Right hindlimb (tissue), 1 donor: ENCODE measurements at places on chromosomes 5 and 9.

- DNase-seq, result no peak
Measured at GRCh38 chr5:68271124-68271523, 55.6 kb downstream of the PIK3R1 start.

DNA sequence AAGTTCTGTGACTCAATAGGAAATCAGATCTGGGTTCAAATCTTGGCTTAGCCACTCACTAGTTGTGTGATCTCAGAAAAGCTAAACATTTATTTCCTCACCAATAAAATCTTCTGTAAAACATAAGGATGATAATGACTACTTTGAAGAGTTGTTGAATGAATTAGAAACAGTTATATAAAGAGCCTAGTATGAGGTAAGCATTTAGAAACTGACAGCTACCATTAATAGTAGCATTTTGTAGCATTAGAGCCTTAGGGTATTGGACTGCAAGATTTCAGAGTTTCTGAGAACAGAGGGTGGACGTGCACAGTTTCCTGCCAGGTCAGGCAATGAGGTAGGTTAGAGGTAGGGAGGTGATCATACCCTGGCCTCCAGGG lies 293.2 kb downstream of the CWC27 start:
- no peak for DNase-seq

DNA sequence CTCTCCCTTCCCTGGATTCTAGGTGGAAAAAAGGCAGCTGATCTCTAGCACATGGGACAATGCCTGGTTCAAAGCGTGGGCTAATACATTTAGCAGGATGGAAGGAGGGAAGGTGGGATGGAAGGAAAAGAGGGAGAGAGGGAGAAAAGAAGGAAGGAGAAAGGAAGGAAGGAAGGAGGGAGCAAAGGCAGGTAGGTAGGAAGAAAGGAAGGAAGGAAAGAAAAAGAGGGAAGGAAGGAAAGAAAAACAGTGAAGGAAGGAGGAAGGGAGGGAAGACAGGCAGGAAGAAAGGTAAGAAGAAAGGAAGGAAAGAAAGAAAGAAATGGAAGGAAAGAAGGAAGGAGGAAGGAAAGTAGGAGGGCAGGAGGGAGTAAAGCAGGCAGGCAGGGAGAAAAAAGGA lies 12.2 kb upstream of the PALM2AKAP2 start:
- DNase-seq, result no peak

- no peak for DNase-seq
Measured at GRCh38 chr5:21238786-21239185, 1250.8 kb upstream of the CDH18 start.

- no peak for DNase-seq
Measured at GRCh38 chr5:149382517-149383220, 3.6 kb upstream of the IL17B start.

DNA sequence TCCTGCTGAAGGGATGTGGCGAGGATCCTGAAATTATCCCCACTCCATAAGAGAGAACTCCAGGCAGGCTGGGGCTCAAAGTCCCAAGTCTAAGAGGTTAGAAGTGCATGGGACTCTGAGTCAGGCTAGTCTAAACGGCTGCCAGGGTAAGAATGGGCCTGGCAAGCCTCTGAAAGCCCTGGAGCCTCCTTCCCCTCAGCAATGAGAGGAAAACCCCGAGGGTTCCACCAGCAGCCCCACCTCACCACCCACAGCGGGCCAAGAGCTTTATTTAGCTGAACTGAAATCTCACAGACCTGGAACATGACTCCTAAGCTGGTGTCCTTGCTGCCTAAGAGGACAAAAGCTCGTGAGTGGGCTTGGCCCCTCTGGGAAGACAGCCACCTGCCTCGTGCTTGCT lies 135.5 kb downstream of the SEC61B start:
- no peak for DNase-seq

DNA sequence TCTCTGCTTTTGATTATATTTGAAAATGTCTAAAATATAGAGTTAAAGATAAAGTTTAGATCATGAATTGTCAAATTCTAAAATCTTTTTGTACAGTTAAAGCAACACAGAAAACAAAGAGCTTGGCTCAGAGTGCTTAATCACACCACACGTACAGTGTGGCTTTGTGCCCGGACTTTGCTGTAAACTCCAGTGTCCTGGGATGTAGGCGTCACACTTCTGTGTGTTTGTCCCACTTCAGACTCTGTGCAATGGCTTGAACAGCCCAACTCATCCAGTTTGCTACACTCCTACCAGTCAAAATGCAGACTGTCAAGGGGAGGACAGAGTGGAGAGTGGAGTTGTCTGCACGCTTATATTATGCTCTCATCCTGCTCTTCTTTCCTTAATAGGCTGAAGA lies 45.3 kb downstream of the SMARCA2 start:
- DNase-seq, result no peak

- DNase-seq, result no peak
Measured at GRCh38 chr9:122991370-122991830, 42.1 kb upstream of the GPR21 start.

DNA sequence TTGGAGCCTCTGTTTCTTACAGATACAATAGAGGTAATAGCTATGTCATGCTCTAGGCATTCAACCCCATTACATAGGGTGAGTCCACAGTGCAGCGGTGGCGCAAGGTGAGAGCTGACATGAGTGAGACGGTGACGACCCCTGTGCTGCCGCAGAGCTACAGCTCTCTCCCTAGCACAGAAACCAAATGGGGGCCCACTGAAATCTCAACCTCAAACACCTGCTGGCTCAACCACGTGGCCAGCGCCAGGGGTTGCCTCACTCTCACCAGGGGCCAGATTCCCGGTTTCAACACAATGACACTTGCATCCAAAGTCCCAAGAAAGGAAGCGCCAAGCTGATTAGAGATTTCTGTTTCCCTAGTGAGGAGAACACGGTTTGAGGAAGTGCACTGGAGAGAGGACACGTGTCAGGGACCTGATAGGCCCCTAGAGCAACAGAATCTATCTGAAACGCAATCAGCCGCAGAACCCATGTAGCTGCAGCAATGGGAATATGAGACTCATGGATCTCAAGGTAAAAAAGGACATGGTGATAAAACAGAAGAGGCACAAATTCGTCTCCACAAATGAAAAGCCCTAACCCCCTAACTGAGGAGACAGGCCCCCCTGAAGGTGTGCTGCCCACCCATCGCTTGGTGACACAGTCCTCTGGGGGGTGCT lies 114.3 kb downstream of the CRB2 start:
- no peak for DNase-seq

GRCh38 chr5:132065351-132065937 lies 5.0 kb downstream of the IL3 start:
- DNase-seq, result peak; percentile 54

GRCh38 chr9:117415358-117415914 lies 579 bp upstream of the ASTN2 start:
- DNase-seq, result no peak

DNA sequence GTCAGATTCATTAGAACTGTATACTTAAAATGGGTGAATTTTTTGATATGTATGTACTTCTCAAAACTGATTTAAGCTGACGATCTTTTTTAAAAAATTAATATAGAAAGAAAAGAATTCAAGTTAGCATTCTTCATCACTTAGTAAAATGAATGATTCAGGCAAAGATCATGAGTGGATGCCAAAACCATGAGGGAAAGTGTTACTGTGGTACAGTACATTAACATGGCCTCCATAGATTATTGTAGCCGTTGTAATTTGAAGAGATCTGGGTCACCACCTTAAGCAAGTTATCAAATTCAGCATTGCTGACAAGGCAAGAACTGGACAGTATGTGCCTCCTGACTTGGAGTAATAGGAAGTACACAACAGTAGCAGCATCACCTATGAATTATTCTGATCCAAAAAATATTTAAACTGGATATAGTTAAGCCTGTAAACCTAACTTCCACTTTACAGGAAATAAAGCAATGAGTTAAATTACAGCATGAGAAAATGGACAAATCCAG lies 29.7 kb downstream of the C9orf85 start:
- no peak for DNase-seq

DNA sequence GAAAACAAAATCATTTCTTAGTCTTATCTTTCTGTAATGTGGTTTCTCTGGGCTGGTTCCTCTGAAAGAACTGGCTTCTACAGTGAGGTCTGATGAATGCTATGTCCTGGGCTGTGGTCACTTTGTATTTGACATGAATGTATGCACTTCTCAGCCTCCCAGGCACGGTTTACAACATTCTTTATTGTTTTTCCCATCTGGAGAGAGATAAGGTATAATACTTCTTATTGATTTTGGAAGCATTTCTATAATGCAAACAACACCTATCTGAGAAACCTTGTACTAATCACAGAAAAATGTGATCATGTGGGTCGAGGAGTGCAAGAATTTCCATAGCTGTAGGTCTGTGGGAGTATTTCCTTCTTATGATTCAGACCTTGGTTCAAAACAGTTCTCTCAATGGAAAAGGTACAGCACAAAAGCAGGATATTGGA lies 46.9 kb downstream of the ACTBL2 start:
- DNase-seq, result no peak

- DNase-seq, result peak; percentile 47
Measured at GRCh38 chr9:121902461-121903135, 190.5 kb downstream of the TTLL11 start.

- DNase-seq, result peak; percentile 72
Measured at GRCh38 chr5:157546456-157547100, 29.0 kb downstream of the ADAM19 start.

DNA sequence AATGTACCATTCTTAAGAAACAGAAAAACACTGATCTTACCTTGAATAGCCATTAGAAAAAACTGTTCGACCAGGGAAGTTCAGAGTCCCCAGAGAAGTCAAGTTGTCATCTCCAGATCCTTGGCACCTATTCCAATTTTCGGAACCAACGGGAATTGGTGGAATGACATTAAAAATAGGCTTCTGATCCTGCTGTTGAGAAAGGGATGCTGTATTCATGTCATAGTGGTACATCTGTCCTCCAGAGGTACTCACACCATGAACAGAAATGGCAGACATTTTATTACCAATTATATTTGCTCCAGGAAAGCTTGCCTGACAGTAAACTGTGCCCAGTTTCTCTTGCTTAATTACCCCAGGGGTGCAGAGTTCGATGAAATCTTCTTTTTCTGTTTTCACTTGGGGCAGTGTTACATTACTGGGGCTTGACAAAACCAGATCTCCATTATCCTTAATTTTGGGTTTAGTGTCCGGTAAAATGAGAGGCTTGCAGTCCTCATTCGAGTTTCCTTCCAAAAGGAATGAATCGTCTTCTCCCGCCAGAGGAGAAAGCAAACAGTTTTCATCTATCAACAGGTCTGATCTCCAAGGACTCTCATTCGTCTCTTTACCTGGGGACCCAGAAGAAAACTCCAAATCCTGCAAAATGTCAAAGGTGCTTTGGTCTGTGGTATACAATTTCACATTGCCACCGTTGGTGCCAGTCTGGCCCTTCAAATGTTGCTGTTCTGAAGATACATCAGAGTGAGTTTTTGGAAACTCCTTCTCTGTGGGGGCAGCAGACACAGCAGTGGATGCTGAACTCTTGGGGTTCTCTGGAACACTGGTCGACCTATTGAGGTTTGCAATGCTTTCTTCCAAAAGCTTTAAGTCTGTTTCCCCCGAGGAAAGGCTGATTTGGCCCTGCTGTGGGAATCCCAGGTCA lies 3.6 kb downstream of the NR3C1 start:
- DNase-seq, result no peak

- DNase-seq, result no peak
Measured at GRCh38 chr9:130542457-130543228, 36.7 kb upstream of the FUBP3 start.

DNA sequence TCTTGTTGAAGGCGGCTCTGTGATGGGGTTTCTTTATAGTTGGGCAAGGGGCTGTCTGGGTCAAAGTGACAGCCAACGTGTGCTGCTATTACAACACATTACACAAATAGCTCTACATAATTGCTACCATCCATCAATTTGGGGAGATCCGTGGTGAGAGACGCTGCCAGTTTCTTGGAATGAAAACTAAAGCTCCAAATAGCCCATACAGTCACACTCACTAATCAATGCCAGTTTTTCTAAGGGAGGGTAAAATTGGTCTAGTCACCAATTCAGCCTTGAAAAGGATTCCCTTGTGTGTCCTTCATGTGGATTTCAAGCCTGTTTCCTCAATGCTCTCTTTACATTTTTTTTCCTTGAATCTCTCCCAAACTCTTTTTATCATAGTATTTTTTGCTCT lies 343.3 kb upstream of the KLF4 start:
- DNase-seq, result no peak

DNA sequence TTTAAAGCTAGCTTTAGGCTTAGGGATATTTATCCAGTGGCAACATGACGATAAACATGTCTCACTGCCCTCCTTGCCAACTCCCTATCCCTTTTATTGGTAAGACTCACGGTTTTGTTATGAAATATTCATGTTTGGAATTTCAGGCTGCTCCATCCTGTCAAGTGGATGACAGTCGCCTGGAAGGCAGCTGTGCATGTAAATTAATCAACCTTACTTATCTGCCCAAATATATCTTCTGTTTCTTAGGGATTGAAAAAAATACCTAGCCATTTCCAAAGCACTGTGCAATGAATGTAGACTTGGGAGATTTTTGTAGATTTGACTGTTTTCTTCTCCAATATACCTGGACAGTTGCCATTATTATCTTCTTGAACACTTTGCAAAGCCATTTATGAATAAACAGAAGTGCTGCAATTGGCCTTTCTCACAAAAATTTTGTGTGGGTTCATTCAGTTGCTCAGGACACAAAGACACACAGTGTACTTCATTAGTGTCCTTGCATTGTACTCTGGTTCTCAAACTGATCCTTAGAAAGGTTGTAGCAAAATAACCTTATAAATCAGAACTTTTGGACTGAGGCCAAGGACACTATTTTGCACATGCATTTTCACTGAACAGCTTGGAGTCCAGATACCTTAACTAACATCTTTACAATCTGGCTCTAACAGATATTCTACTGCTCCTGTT lies 889.4 kb upstream of the SEMA6A start:
- DNase-seq, result peak; percentile 61

DNA sequence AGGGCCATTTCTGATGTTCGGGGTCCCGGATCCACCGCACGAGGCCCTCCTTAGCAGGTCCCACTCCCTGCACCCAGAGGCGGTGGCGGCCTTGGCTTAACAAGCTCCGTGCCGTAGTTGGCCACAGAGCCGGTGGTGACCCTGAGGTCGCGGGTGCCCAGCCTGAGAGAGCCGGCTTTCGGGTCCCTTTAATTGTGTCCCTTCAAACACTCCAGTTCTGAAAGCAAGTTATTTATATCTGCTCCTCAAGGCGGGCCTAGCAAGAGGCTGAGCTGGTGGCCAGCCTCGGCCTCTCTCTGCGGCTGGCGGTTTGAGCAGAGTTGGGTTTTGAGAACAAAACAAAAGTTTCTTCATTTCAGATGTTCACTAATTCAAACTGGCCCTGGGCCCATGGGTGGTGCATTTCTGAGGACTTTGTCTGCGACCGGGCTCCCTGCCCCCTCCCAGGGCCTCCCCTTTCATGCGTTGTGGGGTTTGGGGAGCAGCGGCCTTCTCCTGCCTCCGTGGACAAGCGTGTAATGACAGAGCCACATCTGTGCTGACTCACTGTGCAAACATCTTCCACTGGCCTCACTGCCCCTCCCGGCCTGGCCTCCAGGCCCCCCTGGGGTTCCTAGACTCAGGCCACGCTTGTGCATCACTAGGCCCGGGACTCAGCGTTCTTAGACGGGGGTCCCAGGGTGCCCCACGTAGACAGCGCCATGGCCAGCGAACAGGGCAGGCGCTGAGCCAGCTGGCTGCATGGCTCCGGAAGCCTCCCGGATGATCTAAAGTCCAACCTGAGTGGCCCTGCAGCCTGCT lies 49.4 kb upstream of the COL5A1 start:
- peak; percentile 84 for DNase-seq
